Karpas-422 (cell line): ENCODE measurements at places on chromosomes 2 and 18.
A peak's percentile ranks its signal among the peaks of the same experiment; 100 is the strongest.

DNA sequence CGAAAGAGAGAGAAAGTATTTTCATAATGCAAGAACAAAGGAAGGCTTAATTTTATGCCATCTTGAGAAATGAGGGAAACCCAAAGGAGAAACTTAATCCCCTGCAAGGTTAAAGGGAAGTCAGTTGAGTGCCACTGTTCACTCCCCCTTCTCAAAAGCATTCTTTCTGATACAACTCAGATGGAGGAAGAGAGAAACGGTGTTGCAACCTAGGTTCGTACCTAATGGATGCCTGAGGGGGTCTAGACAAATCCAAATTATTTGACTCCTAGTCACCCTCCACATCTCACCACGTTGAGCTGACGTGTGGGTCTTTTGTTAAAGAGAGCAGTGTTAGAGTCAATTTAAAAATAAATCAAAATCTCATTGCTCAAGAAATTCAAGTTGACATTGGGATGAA, 52.6 kb upstream of the UNC80 start:
- no peak for DNase-seq

DNA sequence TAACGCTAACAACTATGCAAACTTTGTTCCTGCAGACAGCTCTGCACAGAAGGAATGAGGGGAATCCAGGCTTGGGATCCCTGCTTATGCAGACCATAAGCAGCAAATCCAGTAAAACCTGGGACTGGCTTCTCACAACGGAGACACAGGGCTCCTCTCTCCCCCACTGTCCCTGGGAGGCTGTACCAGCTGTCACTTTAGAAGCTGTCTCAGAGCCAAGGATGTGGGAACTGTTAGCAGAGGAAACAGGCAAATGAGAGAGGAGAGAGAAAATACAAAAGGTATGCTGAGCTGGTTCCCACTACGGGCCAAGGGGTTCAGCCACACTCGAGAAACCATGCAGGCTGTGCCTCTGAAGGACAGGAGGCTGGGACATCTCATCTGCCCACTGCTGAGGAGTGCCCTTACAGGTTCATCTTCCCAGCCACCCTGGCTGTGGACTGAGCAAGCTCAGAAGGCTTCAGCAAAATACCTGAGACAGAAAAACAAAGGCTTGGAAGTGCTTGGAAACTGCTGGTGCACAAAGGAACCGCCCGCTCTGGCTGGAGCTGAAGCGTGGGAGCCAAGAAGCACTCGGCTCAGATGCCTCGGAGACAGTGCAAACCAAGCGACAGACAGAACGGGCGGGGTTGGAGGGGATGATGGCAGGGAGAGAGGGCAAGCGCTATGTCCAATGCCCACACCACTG, 72.5 kb downstream of the FAM210A start:
- DNase-seq = no peak

- no peak for DNase-seq
These were observed 187.6 kb downstream of the MYCN start for GRCh38 chr2:16127958-16128357.

GRCh38 chr2:144240656-144241339, 279.1 kb downstream of the ZEB2 start:
- peak; percentile 95 for DNase-seq

- no peak for DNase-seq
These were observed 11.2 kb downstream of the ANKAR start for GRCh38 chr2:189685540-189686229.

- DNase-seq = no peak
These were observed 49.1 kb downstream of the KCNIP3 start for GRCh38 chr2:95346231-95346737.

DNA sequence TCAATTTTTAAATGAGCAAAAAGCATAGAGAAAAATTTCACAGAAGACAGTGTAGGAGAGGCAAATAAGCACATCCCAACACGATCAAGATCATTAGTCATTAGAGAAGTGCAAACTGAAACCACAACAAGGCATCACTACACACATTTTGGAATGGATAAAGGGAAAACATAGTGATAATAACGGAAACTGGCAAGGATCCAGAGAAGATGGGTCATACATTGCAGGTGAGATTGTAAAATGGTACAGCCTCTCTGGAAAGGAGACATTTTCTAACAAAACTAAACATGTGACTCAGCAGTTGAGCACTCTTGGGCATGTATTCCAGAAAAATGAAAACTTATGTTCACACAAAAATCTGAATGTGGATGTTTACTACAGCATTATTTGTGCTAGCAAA, 98.3 kb upstream of the TMEM17 start:
- DNase-seq = peak; percentile 36

DNA sequence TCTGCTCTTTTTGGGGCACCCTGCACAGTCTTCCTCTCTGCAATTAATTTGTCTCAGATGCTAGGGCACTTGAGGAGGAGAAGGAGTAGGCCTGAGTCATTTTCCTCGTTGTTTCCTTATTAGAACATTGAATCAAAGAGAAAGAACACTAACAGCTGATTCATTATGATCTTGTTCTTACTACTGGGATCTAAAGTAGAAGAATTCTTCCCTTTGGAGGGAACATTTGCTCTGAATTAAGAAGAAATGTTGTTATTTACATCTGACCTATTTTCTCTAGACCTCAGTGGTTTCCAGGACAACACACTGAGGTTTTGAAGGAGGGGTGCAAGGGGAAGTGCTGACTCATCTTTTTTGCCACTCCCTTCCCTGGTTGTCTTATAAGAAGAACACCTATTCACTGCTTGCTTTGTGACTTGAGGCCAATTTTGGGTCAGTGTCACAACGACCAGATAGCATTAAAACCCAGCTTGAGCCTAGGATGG, 24.3 kb upstream of the STAT1 start:
- no peak for DNase-seq

DNA sequence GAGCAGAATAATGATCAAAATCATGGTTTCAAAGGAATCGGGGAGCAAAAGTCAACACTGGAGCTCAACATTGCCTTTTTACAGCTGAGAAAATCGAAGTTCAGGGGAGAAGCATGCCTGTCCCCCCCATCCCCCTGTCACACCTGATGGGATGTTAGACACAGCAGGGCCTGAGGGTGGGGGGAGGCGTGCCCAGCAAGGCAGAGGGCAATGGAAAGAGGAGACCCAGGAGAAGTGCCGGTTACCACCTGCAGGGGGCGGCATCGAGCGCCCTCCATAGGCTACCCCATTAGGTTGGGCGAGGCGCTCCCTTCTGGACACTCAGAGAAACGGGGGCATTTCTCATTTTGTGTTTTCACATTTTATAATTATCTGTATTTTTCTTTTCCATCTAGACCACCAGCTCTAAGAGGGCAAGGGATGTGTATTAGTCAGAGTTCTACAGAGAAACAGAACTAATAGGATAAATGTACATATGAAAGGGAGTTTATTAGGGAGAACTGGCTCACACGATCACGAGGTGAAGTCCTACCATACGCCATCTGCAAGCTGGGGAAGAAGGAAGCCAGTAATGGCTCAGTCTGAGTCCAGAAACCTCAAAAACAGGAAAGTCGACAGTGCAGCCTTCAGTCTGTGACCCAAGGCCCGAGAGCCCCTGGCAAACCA, 271.3 kb downstream of the LRATD1 start:
- DNase-seq = peak; percentile 92

GRCh38 chr2:224927011-224927410, 115.3 kb downstream of the DOCK10 start:
- DNase-seq = no peak

- DNase-seq = no peak
These were observed 101.1 kb upstream of the CCDC85A start for GRCh38 chr2:56082665-56083064.

- DNase-seq = no peak
These were observed 199.7 kb downstream of the TNS1 start for GRCh38 chr2:217802876-217803652.

GRCh38 chr2:133362061-133362476, 206.2 kb downstream of the NCKAP5 start:
- no peak for DNase-seq

GRCh38 chr2:42327125-42327524, 33.9 kb downstream of the COX7A2L start:
- no peak for DNase-seq

DNA sequence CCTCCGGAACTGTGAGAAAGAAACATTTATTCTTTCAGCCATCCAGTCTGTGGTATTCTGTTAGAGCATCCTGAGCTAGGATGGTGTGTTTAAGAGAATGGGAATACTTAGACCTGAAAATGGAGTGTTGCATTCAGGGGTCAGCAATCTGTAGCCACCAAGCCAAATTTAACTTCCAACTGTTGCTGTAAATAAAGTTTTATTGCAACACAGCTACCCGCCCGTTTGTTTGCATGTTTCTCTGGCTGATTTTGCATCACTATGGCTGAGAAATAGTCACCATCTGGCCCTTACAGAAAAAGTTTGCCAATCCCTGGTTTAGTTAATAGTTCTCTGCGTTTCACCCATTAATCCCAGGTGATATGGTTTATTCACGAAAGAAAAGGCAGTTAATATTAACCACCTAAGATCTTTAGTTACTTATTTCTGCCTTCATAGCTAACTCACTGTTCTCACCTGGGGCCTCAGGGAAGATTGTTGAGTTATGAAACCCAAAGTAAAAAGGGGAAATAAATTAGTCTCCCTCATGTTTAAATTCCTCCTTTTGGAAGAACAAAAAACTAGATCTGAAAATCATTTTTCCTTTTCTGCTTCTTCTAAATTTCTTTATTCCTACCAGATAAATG, 9.5 kb upstream of the CYS1 start:
- no peak for DNase-seq

DNA sequence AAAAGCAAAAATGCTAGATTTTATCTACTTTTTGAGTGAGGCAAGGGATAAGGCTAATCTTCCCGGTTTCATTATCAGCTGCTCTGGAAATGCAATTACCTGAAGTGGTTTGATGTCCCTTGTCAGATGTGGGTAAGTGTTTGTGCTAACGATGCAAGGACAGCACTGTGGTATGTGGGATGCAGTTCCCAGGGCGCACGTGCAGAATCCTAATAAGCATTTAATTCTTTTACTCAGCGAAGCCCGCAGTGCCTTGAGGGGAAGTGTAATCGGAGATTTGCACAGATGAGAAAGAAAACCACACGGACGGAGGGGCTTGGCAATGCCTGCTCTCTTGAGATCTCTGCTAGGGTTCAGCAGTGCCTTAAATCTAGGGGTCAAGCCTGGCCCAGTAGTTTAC, 108.5 kb upstream of the LYPD6 start:
- DNase-seq = no peak

GRCh38 chr2:130874512-130874911, 37.8 kb downstream of the ARHGEF4 start:
- no peak for DNase-seq

DNA sequence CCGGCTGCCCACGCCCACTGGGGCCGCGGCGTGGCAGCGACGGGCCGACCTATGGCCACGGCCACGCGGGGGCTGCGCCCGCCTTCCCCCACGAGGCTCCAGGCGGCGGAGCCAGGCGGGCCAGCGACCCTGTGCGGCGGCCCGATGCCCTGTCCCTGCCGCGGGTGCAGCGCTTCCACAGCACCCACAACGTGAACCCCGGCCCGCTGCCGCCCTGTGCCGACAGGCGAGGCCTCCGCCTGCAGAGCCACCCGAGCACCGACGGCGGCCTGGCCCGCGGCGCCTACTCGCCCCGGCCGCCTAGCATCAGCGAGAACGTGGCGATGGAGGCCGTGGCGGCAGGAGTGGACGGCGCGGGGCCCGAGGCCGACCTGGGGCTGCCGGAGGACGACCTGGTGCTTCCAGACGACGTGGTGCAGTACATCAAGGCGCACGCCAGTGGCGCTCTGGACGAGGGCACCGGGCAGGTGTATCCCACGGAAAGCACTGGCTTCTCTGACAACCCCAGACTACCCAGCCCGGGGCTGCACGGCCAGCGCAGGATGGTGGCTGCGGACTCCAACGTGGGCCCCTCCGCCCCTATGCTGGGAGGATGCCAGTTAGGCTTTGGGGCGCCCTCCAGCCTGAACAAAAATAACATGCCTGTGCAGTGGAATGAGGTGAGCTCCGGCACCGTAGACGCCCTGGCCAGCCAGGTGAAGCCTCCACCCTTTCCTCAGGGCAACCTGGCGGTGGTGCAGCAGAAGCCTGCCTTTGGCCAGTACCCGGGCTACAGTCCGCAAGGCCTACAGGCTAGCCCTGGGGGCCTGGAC, 253.2 kb downstream of the GLI2 start:
- no peak for DNase-seq

GRCh38 chr18:2236232-2236631, 335.1 kb downstream of the METTL4 start:
- no peak for DNase-seq

DNA sequence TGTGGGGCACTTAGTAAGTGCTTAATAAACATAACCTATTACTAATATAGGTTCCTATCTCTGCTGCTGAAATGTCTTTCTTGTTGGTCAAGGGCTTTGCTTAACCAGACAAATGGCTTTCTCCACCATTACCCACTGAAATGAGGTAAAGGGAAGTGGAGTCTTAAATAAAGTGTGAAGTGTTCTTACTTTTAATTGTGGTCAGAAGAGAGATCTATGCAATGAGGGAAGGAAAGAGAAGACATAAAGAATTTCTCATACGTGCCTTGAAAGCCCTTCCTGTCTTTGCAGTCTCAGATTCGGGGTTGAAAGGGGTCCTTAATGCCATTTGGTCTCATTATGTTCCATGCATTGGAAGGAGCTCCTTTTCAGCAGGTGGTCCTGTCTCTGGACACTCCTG, 6.9 kb upstream of the CXCR4 start:
- no peak for DNase-seq

GRCh38 chr2:73285159-73285739, 971 bp upstream of the FBXO41 start:
- peak; percentile 98 for DNase-seq

GRCh38 chr2:172456002-172456401, 28.6 kb downstream of the ITGA6 start:
- no peak for DNase-seq

- DNase-seq = no peak
These were observed 752.6 kb upstream of the ACVR2A start for GRCh38 chr2:147092266-147092665.

DNA sequence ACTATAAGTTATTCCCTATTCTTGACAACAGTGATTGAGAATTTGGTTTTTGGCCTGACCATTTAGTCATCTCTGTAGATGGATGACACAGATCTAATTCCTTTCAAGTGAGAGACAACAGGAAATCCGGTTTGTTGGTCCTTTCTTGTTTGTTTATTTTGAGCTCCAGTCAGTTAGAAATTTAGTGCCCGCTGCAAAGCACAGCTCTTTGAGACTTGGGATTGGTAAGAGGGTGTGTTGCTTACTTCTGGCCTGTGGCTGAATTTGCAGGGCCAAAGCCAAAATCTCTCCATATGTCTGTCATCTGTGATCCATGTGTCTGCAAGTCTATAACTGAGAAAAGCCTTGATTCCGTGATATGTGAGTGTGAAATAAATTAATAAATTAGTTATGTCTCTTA, 74.3 kb downstream of the BIN1 start:
- DNase-seq = no peak
